ENCODE measurements at places on chromosomes 13 and 19.

DNA sequence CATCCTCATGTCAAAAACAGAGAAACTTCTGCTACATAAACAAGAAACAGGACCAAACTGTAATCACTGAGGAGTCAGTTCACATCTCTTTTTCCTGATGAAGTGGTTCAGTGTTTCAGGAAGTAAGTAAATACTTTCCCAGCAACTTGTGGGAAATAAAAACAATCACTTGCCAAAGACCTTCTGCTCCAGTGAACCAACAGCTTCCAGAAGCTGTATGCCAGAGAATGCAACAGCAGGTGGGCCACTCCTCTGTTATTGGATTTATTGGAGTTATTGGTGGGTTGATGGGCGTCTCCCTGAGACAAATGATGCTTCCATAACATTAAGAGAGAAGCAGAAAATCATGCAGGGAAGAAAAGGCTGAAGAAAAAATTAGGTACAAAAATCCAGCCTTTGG is 9.9 kb downstream of the SLC6A16 start:
- no peak for DNase-seq

DNA sequence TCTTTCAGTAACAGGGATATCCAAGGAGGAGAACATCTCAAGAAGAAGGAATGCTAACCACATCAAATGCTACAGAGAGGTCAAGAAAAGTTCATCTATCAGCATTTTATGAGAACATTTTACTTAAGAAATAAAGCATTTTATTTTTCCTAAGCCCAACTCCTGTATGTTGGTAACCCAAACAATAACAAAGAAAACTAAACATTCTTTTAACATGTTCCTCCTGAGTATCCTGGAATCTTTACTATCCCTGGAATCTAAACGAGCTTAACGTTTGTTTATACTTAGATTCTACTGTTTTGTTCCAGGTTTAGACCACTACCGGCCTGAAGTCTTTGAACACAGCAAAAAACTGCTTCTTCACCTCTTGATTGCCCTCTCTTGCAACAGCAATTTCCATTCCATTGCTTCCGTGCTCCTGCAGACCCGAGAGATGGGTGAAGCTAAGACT is 89.7 kb downstream of the ZAR1L start:
- DNase-seq: peak; percentile 69

DNA sequence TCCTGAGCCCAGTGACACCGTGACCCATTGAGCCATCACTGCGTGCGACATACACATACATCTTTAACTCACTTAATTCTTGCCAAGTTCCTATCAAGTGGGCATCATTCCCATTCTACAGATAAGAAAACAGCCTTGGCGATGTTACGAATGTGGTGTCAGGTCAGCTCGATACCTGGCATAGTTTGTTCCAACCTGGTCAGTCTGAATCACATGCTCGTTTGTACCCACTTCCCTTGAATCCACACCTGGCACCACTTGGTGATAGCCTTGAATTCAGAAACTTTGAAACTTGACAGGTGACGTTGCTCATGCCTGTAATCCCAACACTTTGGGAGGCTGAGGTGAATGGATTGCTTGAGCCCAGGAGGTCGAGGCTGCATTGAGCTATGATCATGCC is 59.1 kb downstream of the SLC7A9 start:
- no peak for DNase-seq

- no peak for DNase-seq
Observed at GRCh38 chr19:39867133-39867532, 21.0 kb upstream of the FBL start.

DNA sequence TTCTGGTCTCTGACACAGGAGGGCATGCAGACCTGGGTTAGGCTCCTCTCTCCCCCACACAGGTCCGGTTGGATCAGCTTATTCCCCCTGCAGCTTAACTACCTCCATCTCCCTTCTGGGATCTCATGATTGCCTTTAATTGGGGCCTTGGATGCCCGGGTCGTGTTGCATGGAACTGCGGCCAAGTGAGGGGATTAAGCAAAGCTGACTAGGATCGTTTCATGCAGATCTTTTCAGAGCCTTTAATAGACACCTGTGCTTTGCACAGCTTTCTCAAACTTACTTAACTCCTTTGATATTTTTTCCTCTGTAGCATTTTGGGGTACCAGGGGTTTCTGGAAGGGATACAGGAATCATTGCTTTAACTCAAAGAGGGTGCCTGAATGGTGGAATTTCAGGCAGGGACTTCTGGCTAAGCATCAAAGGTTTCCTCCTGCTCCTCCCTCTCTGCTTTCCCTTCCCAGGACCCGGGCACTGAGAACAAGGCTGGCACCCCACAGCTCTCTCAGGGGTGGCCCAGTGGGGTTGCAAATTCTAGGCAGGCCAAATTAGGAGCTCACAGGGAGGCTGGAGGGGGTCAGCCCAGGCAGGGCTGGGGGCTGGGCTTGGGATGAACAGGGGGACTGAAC is 477 bp downstream of the NFILZ start:
- DNase-seq: no peak

DNA sequence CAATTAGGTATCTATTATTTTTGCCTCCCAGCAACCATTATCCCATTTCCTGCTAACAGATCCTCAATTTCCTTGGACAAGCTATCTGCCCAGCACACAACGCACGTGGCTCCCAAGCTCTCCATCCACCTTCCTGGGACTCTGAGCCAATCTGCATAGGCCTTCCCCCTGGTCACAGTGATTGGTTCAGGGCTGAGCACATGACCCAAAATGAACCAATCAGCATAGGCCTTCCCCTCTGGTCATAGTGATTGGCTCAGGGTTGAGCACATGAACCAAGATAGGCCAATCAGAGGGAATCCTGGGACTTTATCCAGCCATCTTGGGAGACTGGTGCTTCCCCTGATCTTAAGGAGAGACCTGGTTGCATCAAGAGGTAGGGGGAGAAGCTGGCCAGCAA is 5.8 kb downstream of the CPAMD8 start:
- peak; percentile 6 for DNase-seq

- DNase-seq: peak; percentile 75
Observed at GRCh38 chr19:53980539-53981375, 10.7 kb upstream of the CACNG6 start.

- DNase-seq: peak; percentile 55
Observed at GRCh38 chr19:46704379-46705076, 12.4 kb downstream of the PRKD2 start.

GRCh38 chr13:111526922-111527321 is 206.5 kb downstream of the TEX29 start:
- no peak for DNase-seq

GRCh38 chr13:22915442-22916082 is 265.2 kb upstream of the SGCG start:
- DNase-seq: peak; percentile 5

GRCh38 chr19:46744005-46744691 is 1.7 kb upstream of the FKRP start:
- no peak for DNase-seq

DNA sequence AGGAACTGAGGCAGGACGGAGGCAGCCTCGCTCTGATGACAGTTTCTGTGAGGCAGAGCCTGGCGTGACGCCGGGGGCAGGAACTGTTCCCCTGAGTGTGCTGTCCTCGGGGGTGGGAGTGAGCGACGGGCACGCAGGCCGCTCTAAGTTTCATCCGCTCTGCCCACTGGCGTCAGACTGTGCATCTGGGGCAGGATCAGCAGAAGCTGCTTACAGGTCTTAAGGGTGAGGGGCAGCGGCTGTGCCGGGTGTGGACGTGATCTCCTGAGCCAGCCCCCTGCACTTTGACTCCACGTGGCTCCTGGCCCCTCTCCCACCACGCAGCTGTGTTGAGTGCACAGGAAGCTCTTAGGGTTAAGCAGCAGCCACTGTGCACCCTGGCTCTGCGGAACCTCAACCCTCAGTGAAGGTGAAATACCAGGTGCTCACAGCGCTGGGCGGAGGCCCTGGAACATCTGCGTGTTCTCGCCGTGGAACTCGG is 1.5 kb downstream of the GRK1 start:
- DNase-seq: no peak

DNA sequence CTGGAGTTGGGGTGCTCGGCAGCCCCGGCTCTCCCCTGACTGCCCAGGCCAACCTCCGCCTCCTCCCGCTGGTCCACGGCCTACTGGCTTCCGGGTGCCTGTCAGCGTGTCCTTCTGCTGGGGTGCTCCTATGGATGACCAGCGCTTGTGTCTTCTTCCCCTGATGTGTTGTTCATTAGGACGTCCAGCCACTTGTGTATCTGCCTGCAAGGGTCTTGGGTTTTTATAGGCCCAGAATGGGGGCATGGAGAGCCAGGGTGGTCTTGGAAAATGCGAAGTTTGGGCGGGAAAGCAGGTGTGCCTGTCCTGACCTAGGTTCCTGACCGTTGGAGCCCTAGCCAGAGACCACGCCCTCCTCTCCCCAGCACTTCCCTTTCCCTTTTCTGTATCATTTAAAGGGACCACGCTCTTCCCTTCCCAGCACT is 139.8 kb downstream of the SLITRK5 start:
- no peak for DNase-seq

- no peak for DNase-seq
Observed at GRCh38 chr19:51796195-51796679, 1.3 kb downstream of the FPR3 start.

DNA sequence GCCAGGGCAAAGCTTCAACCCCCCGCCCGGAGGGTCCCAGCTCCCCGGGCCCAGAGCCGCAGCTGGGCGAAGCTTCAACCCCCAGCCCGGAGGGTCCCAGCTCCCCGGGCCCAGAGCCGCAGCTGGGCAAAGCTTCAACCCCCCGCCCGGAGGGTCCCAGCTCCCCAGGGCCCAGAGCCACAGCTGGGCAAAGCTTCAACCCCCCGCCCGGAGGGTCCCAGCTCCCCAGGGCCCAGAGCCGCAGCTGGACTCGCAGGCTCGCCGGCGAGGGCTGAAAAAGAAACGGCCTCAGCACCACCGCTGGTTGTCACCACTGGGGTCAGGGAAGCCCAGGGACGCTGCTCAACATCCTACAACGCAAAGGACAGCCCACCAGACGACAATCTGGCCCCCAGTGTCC is 5.2 kb downstream of the REXO1 start:
- DNase-seq: no peak

- no peak for DNase-seq
Observed at GRCh38 chr13:112225429-112226090, 150.6 kb upstream of the SPACA7 start.

DNA sequence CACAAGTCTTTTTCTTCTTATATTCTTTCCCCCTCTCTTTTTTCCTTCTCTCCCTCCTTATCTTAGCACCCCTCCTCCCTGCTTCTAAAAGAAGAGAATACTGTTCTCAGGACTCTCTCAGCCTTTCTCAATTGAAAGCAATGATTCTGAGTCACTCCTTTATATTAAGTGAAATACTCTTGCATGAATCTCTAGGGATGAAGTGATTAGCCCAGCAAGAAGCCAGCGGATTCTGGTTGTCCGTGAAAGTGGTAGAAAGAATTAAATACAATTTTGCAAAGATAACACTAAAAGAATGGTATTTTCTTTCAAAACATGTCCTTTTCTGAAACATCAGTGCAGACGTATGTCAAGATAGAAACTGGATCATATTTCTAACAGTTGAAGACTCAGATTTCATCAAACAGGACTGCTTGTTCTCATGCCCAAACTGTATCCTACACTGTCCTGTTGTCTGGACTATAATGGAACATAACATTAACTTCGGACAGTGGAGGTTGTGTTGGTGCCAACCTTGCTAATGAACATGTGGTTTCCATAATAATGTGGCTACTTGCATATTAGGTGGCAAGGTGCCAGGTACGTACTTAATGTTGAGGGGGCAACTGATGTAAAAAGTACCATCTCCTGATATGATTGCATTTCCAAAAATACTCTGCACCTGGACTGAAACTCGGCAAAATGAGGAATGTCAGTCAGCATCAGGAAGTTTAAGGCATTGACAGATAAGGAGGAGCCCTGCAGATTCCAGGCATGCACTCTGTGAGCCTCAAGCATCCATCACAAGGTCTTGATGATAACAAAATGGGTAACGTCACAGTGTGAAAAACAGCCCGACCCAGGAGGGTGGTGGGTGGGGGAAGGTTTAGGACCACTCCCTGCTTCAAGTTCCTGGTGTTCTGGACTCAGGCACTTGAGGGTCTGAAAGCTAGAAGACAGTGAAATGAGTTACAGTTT is 357.2 kb downstream of the DLEU7 start:
- DNase-seq: no peak

- DNase-seq: peak; percentile 92
Observed at GRCh38 chr19:2327773-2328400, 499 bp downstream of the LSM7 start.

- no peak for DNase-seq
Observed at GRCh38 chr13:65784088-65784816, 1445.9 kb downstream of the PCDH9 start.

DNA sequence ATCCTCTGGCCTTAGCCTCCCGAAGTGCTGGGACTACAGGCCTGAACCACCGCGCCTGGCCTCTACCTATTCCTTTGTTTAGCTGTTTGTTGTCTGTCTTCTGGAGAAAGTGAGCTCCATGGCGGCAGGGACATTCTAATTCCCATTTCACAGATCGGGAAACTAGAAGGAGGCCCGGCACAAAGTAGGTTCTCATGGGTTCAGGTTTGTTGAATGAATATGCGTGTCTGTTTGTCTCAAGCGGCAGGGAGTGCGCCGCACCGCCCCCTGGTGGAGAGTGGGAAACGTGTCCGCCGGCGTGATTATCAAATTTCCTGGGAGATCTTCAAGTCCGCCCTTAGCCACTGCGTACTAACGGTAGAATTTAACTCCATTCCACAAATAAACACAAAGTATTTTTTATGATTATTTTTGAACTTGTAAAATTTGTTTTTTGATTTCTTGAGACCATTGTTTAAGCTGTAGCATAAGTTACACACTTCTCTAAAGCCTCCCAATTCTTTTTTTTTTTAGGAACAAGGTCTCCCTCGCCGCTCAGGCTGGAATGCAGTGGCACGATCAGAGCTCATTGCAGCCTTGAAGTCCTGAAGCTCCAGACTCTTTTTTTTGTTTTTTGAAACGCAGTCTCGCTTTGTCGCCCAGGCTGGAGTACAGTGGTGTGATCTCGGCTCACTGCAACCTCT is 8.9 kb upstream of the CCDC9 start:
- DNase-seq: peak; percentile 75

- DNase-seq: no peak
Observed at GRCh38 chr13:76533251-76533650, 353.0 kb downstream of the KCTD12 start.

GRCh38 chr19:51158474-51159129 is 16.5 kb downstream of the SIGLEC7 start:
- peak; percentile 42 for DNase-seq

DNA sequence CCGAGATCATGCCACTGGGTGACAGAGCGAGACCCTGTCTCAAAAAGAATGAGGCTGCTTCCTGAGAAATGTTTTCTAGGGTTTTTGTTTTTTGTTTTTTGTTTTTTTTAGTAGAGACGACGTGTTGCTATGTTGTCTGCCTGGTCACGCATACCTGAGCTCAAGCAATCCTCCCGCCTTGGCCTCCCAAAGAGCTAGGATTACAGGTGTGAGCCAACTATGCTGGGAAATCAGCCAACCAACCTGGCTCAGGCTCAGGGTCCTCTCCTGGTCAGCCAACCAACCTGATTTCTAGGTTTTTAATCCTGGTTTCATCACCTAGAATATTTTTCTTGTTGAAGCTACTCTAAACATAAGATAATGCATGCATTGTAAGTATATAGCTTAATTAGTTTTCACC is 7.8 kb downstream of the DHX34 start:
- no peak for DNase-seq

- no peak for DNase-seq
Observed at GRCh38 chr19:53875602-53876325, 6.2 kb upstream of the PRKCG start.
